Left forelimb (tissue), 1 donor: ENCODE measurements at places on chromosomes 4 and X.

DNA sequence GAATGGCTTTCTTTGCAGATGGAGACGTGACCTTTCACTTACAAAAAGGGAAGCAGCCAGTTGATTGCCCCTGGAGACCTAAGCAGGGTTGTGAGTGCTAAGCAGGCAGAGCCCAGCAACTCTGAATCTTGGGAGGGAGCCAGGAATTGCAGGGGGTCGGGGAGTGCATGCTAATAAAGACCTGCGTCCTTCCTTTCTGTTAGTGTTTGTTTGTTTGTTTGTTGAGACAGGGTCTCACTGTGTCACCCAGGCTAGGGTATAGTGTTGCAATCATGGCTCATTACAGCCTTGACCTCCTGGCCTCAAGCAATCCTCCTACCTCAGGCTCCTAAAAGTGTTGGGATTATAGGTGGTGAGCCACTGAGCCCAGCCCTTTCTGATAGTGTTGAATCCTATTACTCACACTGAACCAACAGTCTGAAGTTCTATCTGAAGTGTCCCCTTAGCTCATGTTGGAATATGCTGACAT lies 137.4 kb downstream of the CEP135 start:
- no peak for DNase-seq

GRCh38 chrX:6777238-6778002 lies 242.5 kb upstream of the VCX3A start:
- DNase-seq = no peak

GRCh38 chrX:57453901-57454300 lies 137.9 kb upstream of the ZXDB start:
- no peak for DNase-seq

DNA sequence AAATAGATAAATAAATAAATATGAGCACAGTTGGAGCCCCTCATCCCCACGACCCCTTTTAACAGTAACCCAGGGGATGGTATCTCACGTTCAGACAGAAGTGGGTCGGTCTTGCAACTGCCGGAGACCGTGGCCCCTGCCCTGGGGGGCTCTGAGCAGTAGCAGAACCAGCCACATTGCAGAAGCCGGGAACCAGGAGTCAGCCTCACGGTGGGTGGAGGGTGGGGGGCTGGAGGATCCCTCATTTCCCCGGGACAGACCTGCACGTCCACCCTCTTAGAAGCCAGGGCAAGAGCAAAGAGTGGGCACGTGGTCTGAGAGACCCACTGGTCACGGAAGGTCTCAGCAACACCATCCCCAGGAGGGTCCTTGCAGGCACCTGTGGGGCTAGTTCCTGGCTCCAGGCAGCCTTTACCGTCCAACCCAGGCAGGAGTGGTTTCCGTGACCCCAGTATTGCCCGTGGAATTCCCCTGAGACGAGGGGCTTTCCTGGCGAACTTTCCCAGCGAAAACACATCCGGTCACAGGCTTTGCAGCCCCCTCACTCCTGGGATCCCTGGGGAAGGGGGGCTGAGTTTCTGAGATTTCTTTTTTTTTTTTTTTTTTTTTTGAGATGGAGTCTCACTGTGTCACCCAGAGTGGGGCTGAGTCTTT lies 8.8 kb upstream of the IL3RA start:
- DNase-seq = no peak

DNA sequence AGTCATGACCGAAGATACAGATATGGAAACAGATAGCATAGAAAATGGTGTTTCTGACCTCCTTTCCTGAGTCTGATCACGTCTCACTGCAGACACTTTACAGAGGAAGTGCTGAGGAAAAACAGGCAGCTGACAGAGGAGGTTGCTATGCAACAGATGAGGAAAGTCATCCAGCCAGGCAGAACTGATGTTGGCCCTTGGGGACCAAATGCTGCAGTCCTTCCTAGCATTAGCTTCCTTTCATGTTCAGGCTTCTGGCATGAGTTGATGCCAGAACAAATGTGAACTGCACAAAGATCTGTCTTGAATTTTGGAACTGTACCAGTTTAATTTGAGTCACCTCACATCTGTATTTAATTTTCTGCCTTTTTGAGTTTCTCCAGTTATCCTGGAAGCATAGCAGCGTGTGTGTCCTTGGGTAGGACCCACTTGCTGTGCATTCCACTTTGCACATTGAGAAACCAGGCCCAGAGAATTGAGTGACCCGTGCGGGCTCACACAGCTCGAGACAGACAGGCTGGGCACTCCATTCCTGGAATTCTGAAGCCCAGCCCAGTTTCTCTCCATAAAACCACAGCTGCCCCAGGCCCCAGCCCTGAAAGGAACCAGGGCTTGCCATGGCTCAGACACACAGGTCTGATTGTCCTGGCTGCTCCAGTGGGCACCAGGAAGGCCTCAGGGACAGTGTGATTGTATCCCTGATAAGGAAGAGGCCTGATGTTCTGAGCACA lies 1.4 kb upstream of the MAGED1 start:
- peak; percentile 67 for DNase-seq

DNA sequence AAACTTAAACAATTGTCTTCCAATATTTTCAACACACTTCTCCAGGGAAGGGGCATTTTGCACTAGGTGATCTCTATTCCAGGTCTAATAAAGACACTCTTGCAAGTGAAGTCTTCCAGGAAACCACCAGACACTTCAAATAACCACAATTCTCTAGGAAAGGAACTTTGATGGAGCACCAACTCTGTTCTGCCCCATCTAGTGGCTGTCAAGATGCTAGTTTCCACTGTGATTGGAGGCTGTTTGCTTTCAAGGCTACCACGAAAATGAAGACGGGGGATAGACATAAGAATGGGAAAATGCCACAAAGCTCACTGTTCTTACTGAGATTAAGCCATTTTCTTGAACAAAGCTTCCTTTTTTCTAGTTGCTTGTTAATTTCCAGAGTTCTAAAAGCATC lies 100.6 kb upstream of the F9 start:
- DNase-seq = no peak

GRCh38 chr4:82275431-82276331 lies 98.1 kb downstream of the HNRNPD start:
- DNase-seq = no peak

GRCh38 chrX:3738509-3738908 lies 25.1 kb upstream of the PRKX start:
- no peak for DNase-seq

GRCh38 chrX:40058719-40059118 lies 39.0 kb downstream of the BCOR start:
- no peak for DNase-seq

- DNase-seq = no peak
These were observed 41.8 kb downstream of the OCRL start for GRCh38 chrX:129581904-129582303.
